ENCODE measurements at places on chromosomes 4 and X. TPM values are rescaled to one million over a fixed set of nuclear protein-coding genes. Genes with fewer than 3 reads are reported as not detected.

DNA sequence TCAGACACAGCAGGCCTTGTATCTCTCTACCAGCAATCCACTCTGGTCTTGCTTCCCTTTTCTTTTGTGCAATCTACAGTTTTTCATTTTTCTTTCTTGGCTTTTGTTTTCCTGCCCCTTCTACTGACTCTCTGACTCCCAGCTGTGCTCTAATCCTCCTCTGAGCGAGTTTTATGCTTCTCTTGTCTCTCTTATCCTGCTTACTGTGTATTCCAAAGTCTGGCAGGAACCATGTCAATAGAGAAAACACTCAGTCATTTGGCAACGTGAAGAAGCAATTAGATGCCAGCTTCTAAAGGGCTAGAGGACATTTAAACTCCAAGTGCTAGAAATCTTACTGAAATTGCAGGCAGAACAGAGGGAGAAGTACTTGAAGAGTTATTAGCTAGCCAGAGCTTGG lies 984.6 kb upstream of the TENM3 start:
- no peaks in the 10 kb centered on the region for H3K36me3 ChIP-seq
- H3K4me3 ChIP-seq = no peak overlapping the region
- no peaks in the 10 kb centered on the region for H3K27me3 ChIP-seq
- DNase-seq = no peak

DNA sequence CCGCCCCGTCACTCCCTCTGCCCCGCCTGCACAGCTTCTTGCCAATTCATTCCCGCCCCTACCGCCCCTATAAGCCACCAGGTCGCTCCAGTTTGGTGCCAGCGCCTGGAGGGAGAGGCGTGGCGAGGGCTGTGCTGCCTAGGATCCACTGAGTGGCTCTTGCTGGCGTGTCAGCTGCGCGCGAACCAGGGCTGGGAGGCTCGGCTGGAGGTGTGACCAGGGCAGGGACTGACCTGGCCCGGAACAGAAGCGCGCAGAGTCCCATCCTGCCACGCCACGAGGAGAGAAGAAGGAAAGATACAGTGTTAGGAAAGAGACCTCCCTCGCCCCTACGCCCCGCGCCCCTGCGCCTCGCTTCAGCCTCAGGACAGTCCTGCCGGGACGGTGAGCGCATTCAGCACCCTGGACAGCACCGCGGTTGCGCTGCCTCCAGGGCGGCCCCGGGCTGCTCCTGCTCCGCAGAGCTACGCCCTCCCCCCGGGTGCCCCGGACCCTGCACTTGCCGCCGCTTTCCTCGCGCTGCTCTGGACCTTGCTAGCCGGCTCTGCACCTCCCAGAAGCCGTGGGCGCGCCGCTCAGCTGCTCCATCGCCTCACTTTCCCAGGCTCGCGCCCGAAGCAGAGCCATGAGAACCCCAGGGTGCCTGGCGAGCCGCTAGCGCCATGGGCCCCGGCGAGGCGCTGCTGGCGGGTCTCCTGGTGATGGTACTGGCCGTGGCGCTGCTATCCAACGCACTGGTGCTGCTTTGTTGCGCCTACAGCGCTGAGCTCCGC lies at the start of gene GPR78:
Gene GPR78 (plus strand): TSS at position 72 of the 773 bp plus-strand sequence. CDS start 591 bp downstream, at position 663.
- no peak for DNase-seq
- no peaks in the 10 kb centered on the region for H3K36me3 ChIP-seq
- no peaks in the 10 kb centered on the region for H3K27me3 ChIP-seq
- no peaks in the 10 kb centered on the region for H3K4me1 ChIP-seq

DNA sequence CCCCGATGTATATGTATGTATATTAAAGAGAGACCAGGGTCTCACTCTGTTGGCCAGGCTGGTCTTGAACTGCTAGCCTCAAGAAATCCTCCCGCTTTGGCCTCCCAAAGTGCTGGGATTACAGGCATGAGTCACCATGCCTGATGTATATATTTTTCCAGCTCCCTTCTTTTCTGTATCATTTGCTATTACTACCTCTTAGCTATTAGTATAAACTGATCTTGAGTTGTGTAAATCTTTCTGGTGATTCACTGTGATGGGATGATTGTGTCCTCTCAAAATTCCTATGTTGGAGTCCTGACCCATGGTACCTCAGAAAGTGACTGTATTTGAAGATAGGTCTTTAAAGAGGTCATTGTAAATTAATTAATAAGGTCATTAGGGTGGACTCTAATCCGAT lies 53.1 kb downstream of the HPRT1 start:
- H3K27ac ChIP-seq = no peak overlapping the region
- H3K4me1 ChIP-seq = no peaks in the 10 kb centered on the region
- H3K4me3 ChIP-seq = no peak overlapping the region
- no peaks in the 10 kb centered on the region for H3K27me3 ChIP-seq
- no peaks in the 10 kb centered on the region for H3K36me3 ChIP-seq

GRCh38 chrX:113790987-113791386 lies 792.9 kb upstream of the HTR2C start:
- H3K27me3 ChIP-seq = no peaks in the 10 kb centered on the region
- H3K4me3 ChIP-seq = no peak overlapping the region
- no peak for DNase-seq
- H3K4me1 ChIP-seq = no peaks in the 10 kb centered on the region
- no peaks in the 10 kb centered on the region for H3K36me3 ChIP-seq
- no peak overlapping the region for H3K27ac ChIP-seq

DNA sequence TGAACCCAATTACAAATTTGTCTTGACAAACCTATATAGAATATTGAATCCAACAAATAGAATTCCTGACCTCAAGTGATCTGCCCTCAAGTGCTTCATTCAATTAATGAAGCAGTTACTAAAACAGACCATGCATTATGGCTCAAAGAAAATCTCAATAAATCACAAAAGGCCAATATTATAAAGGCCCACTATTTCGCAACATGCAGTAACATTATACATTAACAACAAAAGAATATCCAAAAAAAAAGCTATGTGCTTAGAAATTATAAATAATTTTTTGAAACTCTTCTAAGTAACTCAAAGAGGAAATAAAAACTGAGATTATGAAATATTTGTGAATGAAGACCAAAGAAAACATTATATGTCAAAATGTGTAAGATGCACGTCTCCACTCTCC lies 177.7 kb downstream of the ZNF674 start:
- H3K4me1 ChIP-seq = no peaks in the 10 kb centered on the region
- no peaks in the 10 kb centered on the region for H3K27me3 ChIP-seq
- no peak for DNase-seq
- no peak overlapping the region for H3K4me3 ChIP-seq
- H3K36me3 ChIP-seq = no peaks in the 10 kb centered on the region

- H3K4me3 ChIP-seq = peak within 1 kb of the TSS; percentile 66
- H3K27ac ChIP-seq = no peak within 1 kb of the TSS
- H3K27me3 ChIP-seq = no peaks in the 10 kb centered on the region
- no peaks in the 10 kb centered on the region for H3K4me1 ChIP-seq
- no peak for DNase-seq
- no peaks in the 10 kb centered on the region for H3K36me3 ChIP-seq
Measured at GRCh38 chrX:149631234-149632165, at the start of gene TMEM185A. Gene TMEM185A, minus strand, starts transcription at chrX:149631792. Its CDS starts 212 bp downstream, at chrX:149631580.

GRCh38 chr4:7289589-7289988 lies 97.3 kb downstream of the SORCS2 start:
- peaks cover 3% of the 10 kb centered on the region for H3K27me3 ChIP-seq
- no peak overlapping the region for H3K4me3 ChIP-seq
- DNase-seq = no peak
- no peaks in the 10 kb centered on the region for H3K36me3 ChIP-seq

GRCh38 chrX:7996414-7996813 lies 69.2 kb upstream of the PNPLA4 start:
- H3K27ac ChIP-seq = no peak overlapping the region
- no peak for DNase-seq
- H3K4me3 ChIP-seq = no peak overlapping the region
- no peaks in the 10 kb centered on the region for H3K36me3 ChIP-seq
- H3K27me3 ChIP-seq = no peaks in the 10 kb centered on the region
- no peaks in the 10 kb centered on the region for H3K4me1 ChIP-seq

- no peaks in the 10 kb centered on the region for H3K27me3 ChIP-seq
- DNase-seq = no peak
Measured at GRCh38 chrX:37383313-37383712, 34.1 kb downstream of the PRRG1 start.

- H3K4me3 ChIP-seq = no peak overlapping the region
- no peaks in the 10 kb centered on the region for H3K27me3 ChIP-seq
- H3K36me3 ChIP-seq = no peaks in the 10 kb centered on the region
- no peak for DNase-seq
Measured at GRCh38 chr4:67087897-67088296, 457.4 kb downstream of the CENPC start.

DNA sequence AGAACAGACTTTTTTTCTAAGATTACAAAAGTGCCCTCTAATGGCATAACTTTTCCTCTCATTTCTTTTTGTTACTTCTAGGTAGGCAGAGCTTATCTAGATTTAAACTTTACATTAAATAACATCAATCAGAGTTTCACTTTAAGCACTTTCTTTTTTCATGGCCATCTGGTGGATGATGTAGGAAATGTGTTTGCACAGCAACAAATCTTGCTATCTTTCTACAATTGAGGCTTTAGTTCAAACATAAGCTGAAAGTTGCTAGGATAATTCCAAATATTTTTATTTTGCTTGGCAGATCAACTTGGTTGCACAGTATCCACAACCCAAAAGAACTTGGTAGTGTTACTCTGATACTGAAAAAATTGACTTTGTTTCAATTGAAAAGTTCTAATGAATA lies 22.0 kb downstream of the NDNF start:
- H3K4me3 ChIP-seq = no peak overlapping the region
- no peaks in the 10 kb centered on the region for H3K4me1 ChIP-seq
- H3K36me3 ChIP-seq = no peaks in the 10 kb centered on the region
- H3K27ac ChIP-seq = no peak overlapping the region
- DNase-seq = no peak
- no peaks in the 10 kb centered on the region for H3K27me3 ChIP-seq

DNA sequence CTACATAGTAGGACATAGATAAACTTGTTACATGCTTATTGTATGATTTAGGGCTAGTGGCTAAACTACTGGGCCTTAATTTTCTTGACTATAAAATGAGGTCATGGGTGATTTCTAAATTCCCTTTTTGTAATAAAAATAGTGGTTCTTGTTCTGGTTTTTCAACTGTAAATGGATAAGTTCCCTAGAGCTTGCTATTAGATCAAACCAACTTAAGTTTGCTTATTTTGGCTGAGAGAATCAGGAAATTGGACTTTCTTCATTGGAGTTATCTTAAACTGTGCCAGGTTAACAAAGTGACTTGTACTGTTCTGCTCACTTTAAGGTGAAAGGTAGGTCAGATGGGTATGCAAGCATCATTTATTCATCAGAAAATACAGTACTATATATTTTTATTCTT lies 78.3 kb downstream of the PDLIM5 start:
- no peak overlapping the region for H3K4me3 ChIP-seq
- no peaks in the 10 kb centered on the region for H3K27me3 ChIP-seq
- H3K36me3 ChIP-seq = no peaks in the 10 kb centered on the region
- DNase-seq = no peak

GRCh38 chr4:89538171-89538570 lies 230.6 kb upstream of the GPRIN3 start:
- DNase-seq = no peak
- H3K4me1 ChIP-seq = no peaks in the 10 kb centered on the region
- no peaks in the 10 kb centered on the region for H3K36me3 ChIP-seq
- H3K27ac ChIP-seq = no peak overlapping the region
- no peak overlapping the region for H3K4me3 ChIP-seq
- no peaks in the 10 kb centered on the region for H3K27me3 ChIP-seq

DNA sequence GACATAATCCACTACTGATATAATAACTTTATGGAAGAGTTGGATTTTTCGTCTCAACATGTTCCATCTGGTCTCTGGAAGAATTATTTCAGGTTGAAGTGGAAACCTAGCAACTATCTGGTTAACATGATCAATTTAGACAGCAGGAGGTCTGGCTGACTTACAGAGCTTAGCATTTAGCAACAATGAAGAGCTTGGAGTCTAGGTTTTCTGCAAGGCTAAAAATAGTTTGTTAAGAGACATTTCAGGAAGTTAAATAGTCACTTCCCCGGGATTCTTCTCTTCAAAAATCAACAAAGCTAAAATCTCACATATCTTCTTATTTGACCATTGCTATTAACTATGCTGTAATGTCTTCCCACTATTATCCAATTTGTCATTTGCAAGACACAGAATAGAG lies 418.6 kb upstream of the DIPK2B start:
- no peak overlapping the region for H3K4me3 ChIP-seq
- no peak for DNase-seq
- no peaks in the 10 kb centered on the region for H3K27me3 ChIP-seq

DNA sequence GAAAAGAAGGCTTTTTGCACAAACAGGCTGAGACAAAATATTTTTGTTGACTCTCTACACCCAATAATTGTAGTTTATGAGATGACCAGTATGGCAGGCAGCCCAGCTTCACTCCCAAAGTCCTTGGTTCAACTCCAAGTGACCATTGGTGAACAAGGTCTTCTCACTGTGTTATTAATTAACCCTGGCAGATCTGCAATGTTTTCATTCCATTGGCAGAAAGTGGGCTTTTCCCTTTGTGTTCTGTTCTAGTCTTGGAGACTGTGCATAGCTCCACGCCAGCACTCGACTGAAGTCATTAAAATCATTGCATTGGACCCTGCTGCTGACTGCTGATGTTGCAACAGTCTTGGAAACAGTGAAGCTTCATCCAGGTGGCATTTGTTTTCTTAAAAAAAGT lies 277.3 kb upstream of the HAND2 start:
- no peak overlapping the region for H3K4me3 ChIP-seq
- no peaks in the 10 kb centered on the region for H3K27me3 ChIP-seq
- H3K36me3 ChIP-seq = no peaks in the 10 kb centered on the region
- H3K4me1 ChIP-seq = no peaks in the 10 kb centered on the region
- no peak for DNase-seq

GRCh38 chr4:71906096-71906495 lies 122.2 kb upstream of the GC start:
- H3K27me3 ChIP-seq = no peaks in the 10 kb centered on the region
- no peak overlapping the region for H3K4me3 ChIP-seq
- H3K36me3 ChIP-seq = no peaks in the 10 kb centered on the region
- no peak overlapping the region for H3K27ac ChIP-seq

GRCh38 chrX:18887825-18888212 lies 96.1 kb downstream of the PHKA2 start:
- H3K27ac ChIP-seq = no peak overlapping the region
- no peak for DNase-seq

GRCh38 chr4:61921920-61922319 lies 721.8 kb downstream of the ADGRL3 start:
- H3K36me3 ChIP-seq = no peaks in the 10 kb centered on the region
- H3K4me3 ChIP-seq = no peak overlapping the region
- no peaks in the 10 kb centered on the region for H3K27me3 ChIP-seq
- no peak overlapping the region for H3K27ac ChIP-seq
- no peaks in the 10 kb centered on the region for H3K4me1 ChIP-seq

GRCh38 chrX:150566734-150567182 lies 1.7 kb upstream of the MTM1 start:
- H3K27me3 ChIP-seq = no peaks in the 10 kb centered on the region
- no peaks in the 10 kb centered on the region for H3K36me3 ChIP-seq
- H3K4me1 ChIP-seq = no peaks in the 10 kb centered on the region
- no peak overlapping the region for H3K4me3 ChIP-seq
- H3K27ac ChIP-seq = no peak overlapping the region

DNA sequence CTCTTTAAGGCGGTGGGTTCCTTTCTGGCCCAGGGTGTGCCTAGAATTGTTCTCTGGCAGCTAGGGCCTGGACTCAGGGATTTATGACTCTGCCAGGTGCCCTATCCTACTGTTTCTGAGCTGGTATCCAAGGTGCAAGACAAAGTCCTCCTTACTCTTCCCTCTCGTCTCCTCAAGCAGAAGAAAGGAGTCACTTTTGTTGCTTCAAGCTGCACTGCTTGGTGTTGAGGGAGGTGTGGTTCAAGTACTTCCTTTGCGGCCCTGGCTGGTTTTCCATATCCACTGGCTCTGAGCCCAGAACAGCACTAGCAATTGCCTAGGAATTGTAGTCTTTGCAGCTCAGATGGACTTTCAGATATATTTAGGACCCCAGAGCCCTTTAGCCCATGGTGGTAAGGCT lies 39.3 kb downstream of the RTL3 start:
- no peak for DNase-seq
- H3K4me3 ChIP-seq = no peak overlapping the region

The DCAF12L1 gene
- total RNA-seq = not detected

The ARHGAP6 gene
- total RNA-seq = 1.4 TPM

The GAGE2A gene
- 0.56 TPM for total RNA-seq

The RHOXF1 gene
- total RNA-seq = not detected

The SULT1B1 gene
- total RNA-seq = not detected

The DUSP21 gene
- total RNA-seq = not detected
